ENCODE measurements at places on chromosomes 2 and 18.

DNA sequence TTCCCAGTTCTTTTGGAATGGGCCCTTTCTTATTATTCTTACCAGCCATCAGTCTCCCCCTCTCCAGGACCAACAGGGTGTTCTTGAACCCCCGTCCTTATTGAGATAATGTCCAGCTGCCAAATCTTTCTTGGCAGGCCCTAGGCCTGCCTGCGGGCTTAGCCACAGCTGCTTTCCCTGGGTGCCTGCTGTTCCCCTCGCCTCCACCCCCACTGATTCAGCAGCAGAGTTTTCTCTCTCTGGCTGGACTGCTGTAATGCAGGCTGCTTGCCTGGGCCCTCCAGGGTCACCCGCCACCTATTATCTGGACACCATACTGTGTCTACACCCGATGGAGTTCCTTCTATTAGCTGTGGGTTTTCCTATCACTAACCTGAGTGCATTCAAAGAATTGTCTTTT, 395.4 kb upstream of the ATP5MC3 start:
- no peak for DNase-seq

DNA sequence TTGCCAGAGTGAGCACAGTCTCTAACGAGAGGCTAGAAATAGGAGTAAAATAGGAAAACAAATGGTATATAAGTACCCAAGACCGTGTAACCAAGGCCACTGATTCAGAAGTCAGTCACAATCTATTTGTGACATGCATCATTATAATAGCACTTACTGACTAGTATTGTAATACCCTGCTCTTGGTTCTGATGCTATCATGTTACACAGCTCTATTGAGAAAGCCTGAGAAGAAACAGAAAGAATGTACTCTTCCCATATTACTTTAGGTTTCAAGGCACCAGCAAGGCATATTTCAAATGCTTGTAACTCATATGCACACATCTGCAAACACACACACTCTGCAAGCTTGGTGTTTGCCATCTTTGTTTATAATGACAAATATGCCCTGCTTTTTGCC, 746.4 kb downstream of the SLC4A3 start:
- no peak for DNase-seq

DNA sequence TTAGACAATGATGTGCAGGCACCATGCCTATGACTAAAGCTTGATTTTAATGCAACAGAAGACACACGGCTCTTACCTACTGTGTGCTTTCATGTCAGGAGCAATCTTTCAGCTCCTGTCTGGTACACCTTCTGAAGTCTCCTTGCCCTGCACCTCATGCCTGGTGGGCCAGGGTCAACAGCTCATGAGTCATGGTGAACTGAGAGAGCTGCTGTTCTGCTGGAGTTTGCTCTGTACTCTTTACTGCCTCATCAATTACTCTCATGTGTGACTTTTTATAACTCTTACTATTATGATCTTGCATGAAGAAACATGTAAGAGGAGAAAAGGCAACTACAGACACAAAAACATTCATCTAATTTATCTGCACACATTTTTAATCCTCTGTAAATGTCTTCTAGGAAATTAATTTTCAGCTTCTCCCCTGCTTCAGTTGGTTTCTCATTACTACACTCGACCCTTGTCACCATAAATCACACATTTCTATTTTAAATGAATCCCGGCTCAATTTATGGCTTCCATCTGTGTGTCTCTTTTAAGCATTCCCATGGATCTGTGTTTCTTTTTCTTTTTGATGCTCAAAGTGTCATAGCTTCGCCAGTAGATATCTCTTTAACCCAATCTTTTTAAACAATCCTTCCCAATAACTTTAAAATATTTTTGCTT, 9.7 kb downstream of the SERPINB7 start:
- DNase-seq, result no peak

DNA sequence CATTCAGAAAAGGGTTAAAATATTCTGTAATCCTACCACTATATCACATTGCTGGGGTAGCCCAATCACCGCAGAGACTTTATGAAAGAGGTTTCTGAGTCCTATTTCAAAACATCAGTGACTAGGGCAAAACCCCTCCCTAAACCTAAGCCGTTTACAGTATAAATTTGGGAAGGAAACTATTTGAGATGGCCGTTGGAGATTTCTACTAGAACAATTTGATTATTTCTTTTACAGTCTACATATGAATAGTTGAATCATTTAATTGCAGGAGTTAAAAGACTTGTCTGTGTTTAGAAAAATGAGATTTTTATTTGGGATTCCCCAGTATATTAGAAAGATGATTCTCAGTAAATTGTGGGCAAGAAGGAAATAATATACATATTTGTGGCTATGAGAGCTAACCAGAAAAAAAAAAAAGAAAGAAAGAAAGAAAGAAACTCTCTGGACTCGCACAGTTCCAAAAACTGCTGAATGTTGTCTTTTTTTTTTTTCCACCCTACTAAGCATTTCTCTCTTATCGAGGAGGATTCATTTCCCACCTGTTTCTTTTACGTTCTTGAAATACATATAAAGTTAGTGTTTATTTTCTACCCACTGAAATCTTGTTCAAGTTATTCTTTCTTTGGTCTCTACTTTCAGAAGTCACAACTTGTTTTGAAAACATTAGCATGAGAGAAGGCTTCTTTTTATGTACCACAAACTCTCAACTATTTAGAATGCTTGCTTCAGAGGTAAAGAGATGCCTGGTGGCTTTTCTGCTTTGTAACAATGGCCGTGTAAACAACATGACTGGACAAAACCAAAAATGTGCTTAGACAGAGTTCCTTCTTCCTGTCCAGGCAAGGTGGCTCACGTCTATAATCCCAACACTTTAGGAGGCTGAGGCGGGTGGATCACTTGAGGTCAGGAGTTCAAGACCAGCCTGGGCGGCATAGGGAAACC, 65.9 kb downstream of the BCL2 start:
- no peak for DNase-seq

GRCh38 chr18:79395761-79396404, at the start of gene NFATC1:
NFATC1 (plus strand) TSS chr18:79395930; CDS start chr18:79396225, 295 bp downstream.
- no peak for DNase-seq

DNA sequence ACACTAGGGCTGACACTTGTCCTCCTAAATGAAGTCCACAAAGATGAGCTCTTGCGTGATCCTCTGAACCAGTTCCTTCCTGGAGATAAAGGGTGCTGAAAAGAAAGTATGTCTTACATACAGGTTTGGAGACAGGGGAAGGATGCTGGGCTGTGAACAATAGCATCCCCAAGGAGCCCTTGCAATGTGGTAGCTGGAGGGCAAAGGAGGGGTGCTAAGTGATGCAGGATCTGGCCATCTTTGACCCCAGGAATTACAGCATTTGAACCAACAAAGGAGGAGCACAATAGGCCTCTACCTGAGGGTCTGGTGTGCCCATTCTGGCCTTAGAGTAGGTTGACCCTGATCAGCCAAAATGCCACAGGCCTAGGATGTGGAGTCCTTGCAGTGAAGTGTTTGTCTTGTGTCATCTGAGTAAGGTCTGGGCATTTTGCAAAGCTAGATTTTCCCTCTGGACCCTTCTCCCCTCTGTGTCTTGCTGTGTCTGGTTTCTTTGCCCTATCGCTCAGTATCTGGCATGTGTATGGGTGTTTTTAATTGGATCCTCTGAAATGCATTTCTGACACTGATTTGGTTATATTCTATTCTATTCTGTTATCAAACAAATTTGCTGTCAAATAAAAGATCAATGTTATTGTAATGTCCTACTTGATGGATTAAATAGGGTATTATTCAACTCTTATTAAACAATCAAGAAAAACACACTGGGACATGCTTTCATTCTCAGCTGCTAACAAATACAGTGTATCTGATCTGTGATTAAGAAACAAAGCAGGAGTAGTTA, 364.8 kb upstream of the MEIS1 start:
- DNase-seq, result no peak

DNA sequence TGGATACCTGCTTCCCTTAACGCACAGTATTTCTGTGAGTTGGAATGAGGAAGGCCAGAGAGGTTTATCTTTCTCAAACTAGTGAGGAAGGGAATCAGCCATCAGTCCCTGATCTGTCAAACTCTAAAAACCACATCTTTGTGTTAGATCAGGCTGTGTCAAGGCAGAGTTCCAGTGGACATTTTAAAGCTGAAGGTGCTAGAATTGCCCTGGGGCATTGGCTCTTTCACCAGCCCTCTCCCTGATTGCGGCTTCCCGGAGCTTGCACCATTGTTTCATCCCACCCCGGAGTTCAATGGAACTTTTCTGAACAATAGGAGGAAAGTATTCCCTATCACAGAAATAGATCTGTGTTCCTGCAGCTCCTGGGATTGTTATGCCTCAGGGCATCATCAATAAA, 110.2 kb downstream of the RNF144A start:
- no peak for DNase-seq
